A172 (cell line): ENCODE measurements at places on chromosomes 4 and X.
A peak's percentile ranks its signal among the peaks of the same experiment; 100 is the strongest.

GRCh38 chr4:158211222-158211621, 936 bp downstream of the TMEM144 start:
- DNase-seq, result peak; percentile 20

DNA sequence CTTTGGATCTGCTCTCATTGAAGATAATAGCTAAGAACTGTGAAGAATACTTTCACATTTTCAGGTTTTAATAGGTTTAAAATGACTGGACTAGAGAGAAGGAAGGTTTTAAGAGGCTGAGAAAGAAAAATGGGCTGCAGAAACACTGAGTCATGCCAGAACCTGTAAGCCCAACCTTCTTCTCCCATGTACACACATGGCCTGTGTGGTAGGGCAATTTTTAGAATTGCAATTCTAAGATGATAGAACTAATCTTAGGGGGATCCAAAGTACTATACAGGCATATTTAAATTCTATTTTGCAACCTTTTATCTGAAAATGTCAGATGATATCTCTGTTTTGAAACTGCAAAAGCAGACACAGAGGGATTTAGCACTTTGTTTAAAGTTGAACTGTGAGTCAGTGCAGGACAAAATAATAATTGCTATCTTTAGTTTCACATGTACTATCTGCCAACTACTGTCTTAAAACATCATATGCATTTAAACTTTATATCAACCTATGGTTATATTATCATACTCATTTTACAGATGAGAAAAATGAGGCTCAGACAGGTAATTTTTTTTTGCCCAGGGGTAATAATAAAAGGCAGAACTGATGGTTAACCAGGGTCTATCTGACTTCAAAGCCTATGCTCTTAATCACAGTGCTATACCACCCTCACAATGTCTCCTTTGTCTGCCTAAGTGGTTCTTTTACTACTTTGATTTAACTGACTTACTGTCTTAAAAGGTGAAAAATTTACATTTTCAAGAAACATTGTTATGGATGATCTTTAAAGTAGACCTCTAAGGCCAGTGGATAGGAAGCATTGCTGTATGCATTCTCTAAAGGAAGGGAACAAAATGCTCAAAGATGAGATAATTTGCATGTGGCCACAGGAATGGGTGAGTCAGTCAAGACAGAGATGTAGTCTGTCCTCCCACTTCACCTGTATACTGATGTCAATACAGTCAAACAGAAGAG, 4.3 kb downstream of the TMPRSS11E start:
- peak; percentile 13 for DNase-seq

GRCh38 chr4:103499094-103499493, 220.7 kb downstream of the TACR3 start:
- DNase-seq, result peak; percentile 8

GRCh38 chr4:182175788-182176519, 67.2 kb upstream of the TENM3 start:
- DNase-seq, result no peak

GRCh38 chr4:122715221-122715620, 17.3 kb upstream of the BBS12 start:
- DNase-seq, result no peak

GRCh38 chrX:113920661-113921060, 663.2 kb upstream of the HTR2C start:
- no peak for DNase-seq

DNA sequence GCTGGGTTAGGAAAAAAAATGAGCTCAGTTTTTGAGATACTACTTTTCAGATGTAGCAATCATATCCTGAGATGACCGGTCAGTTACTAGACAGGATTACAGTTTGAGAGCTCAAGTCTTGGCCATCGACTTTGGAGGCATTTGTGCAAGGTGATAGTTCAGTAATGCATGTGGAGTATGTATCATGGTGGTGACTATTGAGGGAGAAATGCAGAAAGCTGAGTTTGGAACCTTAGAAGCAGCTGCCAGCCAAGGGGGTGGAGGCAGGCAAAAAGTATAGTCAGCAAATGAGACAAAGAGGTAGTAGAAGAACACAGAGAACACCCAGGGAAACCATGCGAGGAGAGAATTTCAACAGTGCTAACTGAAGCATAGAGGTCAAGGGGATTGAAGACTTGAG, 48.7 kb upstream of the SLC4A4 start:
- DNase-seq, result no peak

DNA sequence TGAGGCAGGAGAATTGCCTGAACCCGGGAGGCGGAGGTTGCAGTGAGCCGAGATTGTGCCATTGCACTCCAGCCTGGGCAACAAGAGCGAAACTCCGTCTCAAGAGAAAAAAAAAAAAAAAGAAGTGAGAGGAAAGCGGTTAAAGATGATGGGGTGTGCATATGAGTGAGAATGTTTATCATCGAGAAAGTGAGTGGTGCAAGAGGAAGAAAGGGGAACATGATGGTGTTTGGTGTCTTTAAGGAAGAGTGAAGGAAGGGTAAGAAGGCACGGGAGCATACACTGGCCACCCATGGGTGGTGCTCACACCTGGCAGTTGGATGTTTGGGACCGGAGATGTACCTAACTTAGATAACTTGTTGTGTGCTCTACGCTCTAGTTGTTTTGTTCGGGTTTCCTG, 62.2 kb downstream of the STOX2 start:
- no peak for DNase-seq

- DNase-seq, result no peak
Observed at GRCh38 chrX:118143578-118143977, 27.0 kb upstream of the KLHL13 start.

DNA sequence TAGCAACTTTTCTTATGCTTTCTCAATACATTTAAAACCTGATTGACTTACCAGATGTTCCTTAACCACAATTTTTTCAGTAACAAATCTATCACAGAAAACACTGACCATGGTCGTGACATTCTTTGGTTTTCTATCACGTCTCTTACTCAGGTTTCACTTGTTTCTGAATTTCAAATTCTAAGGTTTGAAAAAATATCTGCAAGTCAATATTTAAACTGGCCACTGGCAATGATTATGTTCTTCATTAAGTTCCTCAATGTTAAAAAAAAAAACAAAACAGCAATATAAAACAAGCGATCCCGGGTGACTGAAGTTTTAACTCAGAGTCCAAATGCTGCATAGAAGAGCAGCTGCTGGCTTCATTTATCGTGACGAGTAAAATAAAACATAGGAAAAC, 128.9 kb downstream of the RBM47 start:
- DNase-seq, result no peak

DNA sequence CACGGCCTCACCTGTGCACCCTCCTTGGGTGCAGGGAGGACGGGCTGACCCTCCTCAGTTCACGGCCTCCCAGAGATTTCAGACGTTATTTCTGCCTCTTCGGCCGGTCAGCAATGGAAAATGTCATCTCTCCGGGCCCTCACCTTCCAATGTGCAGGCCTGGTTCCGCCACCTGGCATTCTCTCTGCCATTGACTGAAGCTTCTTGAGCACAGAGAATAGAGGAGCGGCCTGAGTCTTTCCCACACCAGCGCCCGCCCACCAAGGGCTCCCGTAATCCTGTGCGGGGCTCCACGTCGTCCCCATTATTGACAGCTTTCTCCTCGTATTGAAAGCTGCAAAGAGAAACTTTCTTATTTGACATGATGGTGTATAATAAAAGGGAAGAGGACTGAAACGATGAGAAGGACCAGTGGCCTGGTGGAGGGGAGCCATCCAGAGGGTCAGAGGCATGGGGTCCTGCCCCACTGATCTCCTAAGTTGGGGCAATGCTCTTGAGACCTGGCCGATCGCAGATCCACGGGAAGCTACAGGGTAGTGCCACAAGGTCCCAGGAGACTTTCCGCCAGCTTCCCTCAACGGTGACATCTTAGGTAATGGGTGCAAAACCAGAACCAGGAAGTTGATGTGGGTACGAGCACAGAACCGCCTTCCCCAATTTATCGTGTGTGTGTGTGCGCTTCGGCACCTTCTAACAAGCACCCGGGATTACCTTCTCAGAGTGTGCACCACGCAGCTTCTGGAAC, 20.6 kb downstream of the HTRA3 start:
- no peak for DNase-seq

DNA sequence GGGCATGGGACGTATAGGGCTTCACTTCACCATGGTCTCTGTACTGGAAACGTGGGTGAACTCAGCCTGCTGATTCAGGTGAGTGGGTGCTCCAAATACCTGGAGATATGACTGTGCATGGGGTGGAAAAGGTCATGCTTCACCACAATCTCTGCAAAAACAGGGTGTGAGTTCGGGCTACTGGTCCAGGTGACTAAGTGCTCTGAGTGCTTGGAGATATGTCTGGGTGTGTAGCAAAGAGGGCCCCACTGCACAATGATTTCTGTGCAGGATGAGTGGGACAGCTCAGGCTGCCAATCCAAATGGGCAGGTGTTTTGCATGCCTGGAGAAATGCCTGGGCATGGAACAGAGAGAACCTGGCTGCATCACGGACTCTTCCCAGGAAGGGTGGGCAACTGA, 11.2 kb upstream of the CPXCR1 start:
- DNase-seq, result no peak

DNA sequence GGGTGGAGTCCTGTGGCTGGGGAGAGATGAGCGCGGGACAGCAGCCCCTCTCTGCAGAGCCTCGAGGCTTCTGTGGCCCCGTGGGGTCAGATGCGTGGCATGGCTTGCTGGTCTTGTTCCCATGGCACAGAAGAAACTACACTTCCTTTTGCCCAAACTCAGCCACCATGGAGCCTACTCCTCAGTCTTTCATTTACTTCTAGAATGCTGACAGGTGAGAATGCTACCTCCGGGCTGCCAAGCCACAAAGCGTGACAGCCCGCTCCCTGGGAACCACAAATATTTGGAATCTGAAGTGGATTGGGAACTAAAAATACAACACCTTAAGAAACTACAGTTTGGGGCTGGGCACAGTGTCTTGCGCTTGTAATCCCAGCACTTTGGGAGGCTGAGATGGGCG, 98.0 kb downstream of the TRAPPC11 start:
- DNase-seq, result peak; percentile 8

GRCh38 chrX:20913760-20914159, 460.5 kb upstream of the CNKSR2 start:
- DNase-seq, result no peak

DNA sequence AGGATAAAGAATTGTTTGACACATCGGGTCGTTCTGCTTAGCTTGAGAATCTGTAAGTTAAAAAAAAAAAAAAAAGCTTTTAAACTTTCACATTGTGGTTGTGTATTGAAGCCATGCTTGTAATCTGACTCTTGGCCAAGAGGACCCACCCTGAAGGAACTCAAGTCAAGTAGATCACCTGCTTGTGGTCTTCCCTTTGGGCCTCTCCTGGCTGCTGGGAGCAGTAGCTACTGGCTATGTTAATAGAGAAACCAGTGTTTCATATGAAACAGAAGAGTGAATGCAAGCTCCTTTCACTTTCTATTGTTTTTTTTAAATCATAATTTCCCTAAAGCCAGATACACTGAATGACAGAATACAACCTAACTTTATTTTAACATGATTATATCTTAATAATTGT, 402.4 kb upstream of the NDST4 start:
- no peak for DNase-seq

DNA sequence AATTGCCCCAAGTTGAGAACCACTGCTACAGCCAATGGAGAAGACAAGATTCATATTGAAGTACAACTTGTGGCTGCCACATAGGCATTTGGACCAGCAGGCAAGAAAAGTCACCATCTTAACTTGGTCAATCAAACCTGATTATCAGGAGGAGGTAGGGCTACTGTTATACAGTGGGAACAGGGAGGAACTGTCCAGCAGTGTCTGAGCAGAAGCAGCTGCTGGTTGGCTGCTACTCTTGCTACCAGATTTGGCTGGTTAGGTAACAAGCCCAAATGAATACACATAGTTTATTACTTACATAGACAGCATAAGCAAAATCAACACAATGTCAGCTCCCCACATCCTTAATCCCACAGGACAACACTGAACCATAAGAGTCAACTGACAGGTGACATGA, 39.4 kb downstream of the ATP1B4 start:
- no peak for DNase-seq

GRCh38 chrX:154605566-154605965, 13.5 kb downstream of the CTAG1B start:
- no peak for DNase-seq

DNA sequence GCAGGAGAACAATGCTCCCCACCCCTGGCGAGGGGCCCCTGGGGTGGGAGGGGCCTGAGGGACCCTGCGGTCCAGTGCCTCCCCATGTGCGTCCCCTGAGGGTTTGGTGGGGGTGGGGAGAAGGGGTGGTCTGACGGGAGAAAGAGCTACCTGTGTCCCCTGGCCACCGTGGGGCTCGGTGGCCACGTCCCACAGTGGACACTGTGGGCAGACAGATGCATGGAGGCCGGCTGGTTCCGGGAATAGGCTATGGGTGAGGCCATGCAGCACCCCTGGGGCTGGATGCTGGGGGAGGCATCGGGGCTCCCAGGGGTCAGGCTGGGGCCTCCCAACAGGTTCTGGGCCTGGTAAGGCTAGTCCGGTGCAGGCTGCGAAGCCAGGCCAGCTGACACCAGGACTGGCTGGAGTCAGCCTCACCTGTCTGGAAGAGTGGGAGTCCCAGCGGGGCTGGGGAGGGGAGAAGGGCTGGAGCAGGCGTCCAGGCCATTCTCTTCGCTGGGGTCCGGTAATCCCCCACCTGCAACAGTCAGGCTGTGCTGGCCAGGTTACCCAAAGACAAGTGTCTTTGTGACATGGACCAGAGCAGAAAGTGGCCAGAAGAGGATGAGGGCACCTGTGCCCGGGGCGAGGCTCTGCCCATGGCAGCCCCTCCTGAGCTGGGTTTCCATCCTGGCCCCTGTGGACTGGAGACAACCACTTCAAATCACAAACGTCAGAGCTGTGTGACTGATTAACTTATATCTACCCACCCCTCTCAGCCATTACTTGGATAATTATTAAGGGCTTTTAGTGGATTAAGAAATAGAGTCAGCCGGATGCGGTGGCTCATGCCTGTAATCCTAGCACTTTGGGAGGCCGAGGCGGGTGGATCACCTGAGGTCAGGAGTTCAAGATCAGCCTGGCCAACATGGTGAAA, 1.4 kb upstream of the FAM53A start:
- DNase-seq, result no peak

DNA sequence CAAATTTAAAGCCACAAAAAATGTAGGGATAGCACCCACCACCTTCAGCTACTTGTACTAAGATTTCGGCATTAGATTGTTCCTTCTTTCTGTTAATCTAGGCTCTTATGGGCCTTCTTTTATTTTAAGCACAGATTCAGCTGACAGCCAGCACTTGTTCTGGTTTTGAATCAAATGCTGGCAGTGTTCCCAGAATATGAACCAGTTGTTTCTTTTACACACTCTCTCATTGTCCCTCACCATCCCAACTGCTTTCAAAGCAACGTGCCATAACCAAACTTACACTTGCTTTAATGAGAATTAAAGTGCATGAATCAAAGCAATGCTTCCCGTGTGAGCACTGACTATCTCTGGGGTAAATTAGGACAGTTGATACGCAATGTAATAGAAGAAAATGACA, 744.5 kb upstream of the FAM241A start:
- DNase-seq, result peak; percentile 13

- no peak for DNase-seq
Observed at GRCh38 chr4:133147286-133147821, 1.7 kb upstream of the PCDH10 start.

- DNase-seq, result no peak
Observed at GRCh38 chrX:16142246-16142558, 18.8 kb downstream of the GRPR start.
